Suppressor macrophage treated with lipopolysaccharide for 1 hour (primary cell): ENCODE measurements at places on chromosomes 6 and 20.

DNA sequence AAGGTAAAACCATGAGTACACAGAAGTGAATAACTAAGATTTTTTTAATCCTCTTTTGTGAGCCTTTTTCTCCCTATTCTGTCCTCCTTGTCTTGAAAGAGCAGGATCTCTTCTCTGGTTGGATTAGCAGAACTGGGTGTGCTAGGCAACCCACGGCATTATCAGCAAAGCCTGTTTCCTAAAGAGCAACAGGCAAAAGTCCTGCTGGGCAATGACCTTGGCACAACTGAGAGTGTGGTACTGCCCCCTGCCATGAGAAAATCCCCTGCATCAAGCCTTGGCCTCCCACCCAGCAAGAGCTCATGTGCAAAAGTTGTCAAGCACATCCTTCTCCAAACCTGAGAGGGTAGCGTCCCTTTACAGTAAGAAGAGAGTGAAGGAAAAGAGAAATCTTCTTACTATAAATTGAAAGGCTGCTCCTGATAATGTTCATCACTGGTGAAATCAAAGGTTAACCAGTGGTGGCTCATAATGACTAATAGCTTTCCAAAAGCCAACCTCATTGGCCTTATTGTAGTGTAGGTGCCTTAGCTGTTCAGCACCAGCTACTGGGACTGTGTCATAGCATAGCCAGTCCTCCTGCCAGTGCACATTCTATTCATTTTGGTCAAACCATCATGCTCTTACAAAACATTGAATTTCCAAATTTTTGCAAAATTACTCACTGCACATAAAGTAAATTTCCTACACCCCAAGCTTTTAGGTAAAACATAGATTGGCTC is 17.1 kb downstream of the KIF6 start:
- DNase-seq: no peak

DNA sequence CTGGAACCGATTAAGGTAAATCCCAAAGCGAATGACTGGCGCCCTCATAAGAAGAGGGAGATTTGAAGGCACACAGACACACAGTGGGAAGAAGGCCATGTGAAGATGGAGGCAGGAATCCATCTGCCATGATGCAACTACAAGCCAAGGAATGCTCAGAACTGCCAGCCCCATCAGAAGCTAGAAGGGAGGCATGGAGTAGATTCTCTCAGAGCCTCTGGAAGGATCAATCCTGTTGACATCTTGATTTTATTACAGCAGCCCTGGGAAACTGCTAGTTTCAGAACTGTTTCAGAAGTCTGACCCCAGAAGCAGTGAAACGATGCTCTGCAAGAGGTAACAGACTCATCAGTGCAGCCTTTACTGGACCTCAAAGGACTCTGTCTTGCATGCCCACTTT is 103.5 kb upstream of the GPR6 start:
- DNase-seq: no peak

GRCh38 chr20:63461104-63461763 is 11.2 kb downstream of the KCNQ2 start:
- DNase-seq: peak; percentile 16

DNA sequence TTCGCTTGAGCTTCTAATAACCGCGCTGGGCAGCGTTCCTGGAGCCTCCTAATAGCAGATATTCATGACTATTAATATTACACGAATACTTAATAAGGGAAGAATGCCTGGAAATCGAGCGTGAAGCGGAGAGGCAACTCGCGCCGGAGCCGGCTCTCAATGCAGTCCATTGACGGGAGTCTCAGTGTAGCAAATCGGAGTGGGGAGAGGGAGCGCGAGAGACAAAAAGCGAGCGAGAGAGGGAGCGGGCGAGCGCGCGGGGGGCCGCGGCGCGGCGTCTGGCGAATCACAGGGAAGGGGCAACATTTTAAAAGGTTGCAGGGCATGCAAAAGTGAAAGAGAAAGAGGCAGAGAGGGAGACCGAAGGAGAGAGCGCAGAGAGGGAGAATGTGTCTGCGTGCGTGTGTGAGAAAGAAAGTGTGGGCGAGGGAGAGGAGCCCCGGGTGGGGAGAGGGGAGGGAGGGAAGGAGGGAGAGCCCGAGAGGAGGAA is 2.9 kb downstream of the TFAP2A start:
- DNase-seq: peak; percentile 46

DNA sequence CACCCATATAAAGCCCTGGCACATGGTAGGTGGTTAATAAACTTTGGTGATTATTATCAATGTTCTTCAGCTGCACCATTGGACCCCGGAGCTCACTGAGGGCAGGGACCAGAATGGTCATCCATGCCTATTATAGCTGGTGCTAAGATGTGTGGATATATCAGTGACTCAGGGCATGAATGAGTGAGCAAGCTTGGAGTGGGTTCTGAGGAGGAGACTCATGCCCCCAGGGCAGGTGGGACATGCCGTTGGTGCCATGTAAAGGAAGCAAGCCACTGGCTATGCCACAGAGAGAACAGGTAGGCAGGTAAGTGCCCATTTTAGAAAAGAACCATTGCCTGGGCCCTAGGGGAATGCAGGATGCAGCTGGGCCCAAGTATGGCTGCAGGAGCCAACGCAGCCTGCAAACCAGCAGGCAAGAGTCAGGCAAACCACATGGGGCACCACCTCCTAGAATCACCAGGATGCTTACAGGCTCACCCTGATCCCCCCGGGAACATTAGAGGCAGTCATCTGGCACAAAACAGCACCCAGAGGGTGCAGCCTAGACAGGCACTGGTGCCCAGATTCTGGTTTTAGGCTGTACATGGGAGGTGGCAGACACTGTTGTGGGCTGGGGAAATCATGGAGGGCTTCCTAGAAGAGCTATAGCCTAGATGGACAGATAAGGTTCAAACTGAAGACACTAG is 23.5 kb downstream of the PLAGL2 start:
- no peak for DNase-seq

DNA sequence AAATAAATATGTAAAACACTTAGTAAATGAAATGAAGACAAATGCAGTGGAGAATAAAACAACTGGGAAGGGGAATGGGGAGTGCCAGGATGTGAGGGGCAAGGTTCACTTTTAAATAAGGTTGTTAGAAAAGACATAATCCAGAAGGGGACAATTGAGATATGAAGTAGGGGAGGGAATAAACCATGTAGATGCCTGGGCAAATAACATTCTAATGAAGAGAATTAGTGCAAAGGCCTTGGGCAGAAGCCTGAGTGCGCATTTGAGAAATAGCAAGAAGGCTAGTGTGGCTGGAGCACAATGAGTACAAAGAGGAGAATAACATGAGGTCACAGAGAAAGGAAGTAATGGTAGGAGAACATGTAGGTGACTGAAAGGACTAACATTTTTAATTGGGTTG is 2.4 kb downstream of the CEP57L1 start:
- no peak for DNase-seq

DNA sequence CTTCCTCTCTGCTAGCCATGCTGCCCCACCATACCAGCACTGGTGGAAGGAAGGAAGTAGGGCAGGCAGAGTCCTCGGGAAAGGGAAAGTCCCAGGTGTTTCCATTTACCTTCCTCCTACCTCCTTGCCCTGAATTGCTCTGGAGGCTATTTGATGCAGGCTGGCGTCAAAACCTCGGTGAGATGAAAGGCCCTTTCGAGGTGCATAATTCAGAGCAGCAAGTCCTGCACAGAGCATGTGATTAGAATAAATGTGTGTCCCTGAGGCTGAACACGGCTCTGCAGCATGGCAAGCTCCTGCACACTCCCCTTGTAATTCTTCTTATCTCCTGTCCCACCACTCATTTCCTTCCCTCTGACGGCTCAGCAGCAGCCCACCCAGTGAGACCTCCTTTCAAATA is 98.7 kb upstream of the LRFN2 start:
- no peak for DNase-seq

GRCh38 chr6:150616586-150616985 is 16.9 kb downstream of the PLEKHG1 start:
- DNase-seq: no peak

DNA sequence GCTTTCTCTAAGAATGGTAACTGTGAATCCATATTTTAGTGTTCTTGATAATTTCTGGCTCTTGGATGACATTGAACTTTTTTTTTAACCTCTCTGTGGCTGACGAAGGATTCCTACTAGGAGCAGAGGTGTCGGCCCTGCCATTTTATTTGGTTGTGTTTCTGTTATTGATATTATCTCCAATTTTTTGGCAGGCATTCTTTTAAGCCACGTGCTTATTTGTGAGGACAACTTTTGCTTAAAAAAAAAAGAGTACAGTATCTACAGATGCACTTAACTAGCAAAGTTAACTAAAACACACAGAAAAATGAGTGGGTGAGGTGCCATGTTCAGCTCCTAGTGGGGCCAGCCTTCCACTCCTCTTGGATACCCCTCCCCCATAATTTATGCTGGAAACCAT is 1.1 kb downstream of the FANCE start:
- no peak for DNase-seq

- no peak for DNase-seq
These were observed 70.0 kb downstream of the TRMT6 start for GRCh38 chr20:5880326-5880725.

GRCh38 chr6:167995302-167995701 is 2.2 kb upstream of the KIF25 start:
- no peak for DNase-seq

- DNase-seq: no peak
These were observed 320.5 kb downstream of the MMUT start for GRCh38 chr6:49142421-49143151.

DNA sequence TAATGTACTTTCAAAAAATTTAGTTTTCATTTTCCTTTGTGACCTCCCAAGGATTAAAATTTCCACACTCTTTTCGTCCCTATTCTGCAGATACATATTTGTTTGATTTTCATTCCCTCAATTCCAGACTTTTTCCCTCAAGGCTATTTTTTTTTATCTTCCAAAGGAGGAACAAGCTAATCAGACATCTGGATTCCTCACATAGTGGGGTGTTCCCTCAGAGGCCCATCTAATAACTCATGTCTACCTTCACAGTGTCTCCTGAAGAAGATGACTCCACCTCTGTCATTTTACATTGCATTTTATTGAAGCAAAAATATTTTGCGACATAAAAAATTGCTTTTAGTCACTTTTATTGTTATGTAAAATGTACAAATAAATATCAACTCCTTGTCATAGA is 122.2 kb downstream of the RFPL4B start:
- DNase-seq: no peak

- DNase-seq: peak; percentile 77
These were observed 1.1 kb downstream of the JAG1 start for GRCh38 chr20:10672624-10673127.

GRCh38 chr6:170424604-170425126 is 118.1 kb downstream of the FAM120B start:
- no peak for DNase-seq

DNA sequence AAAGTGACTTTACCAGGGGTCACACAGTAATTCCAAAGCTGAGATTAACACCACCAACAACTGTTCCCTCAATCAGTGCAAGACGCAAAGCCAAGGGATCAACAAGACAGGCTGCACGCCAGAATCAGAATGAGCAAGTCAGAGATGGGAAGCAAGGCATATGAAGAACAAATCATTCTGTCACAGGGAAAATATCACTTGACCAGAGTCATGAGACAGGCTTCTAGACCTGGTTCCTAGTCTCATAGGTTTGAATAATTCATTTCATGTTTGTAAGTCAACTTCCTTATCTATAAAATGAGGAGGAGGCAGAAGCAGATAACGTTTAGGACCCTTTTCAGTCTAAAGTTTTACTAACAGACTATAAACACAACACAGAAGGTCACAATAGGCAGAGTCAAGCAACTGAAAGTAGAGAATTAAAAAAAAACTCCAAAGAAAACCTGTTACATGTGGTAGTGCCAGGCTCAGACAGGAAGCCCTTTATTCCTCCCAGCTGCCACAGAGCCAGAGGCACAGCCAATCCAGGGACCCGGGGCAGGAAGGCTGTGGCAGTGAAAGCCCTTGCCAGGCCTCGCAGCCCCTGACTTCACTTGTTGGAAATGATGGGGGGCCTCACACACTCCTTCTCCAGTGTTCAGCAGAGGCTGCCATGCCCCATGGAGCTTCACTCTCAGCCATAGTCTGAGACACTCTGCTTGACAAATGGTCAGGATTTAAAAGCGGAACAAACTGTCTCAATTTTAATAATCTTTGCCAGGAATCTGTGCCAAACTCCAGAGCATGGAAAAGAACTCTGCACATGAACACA is 29.2 kb upstream of the DST start:
- peak; percentile 33 for DNase-seq

DNA sequence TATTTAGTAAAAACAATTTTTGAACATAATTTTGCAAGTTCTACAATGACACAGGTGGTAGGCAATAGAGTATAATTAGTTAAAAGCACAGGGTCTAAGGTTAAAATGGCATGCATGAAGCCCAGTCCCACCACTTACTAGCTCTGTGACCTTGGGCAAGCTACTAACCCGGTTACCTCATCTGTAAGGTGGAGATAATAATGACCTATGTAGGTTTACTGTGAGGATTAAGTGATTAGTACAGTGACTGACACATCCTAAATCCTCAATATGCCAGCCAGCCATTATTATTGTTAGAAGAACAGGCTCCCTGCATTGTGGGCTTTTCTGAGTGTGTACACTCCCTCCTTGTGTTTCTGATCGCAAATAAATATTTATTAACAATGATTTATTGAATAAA is 26.2 kb downstream of the ATXN1 start:
- no peak for DNase-seq

DNA sequence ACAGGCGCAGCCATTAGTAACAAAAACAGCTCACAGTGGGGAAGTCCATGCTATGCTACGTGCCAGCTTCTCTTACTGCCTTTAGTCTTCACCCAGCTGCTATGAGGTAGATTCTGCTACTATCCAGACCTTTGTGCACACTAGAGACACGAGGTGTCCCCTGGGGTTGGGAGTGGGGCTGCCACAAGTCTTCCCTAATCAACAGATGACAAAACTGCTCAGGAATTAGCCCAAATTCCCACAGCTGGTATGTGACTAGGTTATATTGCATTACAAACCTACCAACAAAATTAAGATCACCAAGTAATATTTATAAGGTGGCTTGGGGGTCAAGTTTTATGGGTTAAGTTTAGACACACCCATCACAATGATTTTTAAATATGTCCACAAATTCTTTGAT is 63.3 kb downstream of the PSMB1 start:
- DNase-seq: no peak

DNA sequence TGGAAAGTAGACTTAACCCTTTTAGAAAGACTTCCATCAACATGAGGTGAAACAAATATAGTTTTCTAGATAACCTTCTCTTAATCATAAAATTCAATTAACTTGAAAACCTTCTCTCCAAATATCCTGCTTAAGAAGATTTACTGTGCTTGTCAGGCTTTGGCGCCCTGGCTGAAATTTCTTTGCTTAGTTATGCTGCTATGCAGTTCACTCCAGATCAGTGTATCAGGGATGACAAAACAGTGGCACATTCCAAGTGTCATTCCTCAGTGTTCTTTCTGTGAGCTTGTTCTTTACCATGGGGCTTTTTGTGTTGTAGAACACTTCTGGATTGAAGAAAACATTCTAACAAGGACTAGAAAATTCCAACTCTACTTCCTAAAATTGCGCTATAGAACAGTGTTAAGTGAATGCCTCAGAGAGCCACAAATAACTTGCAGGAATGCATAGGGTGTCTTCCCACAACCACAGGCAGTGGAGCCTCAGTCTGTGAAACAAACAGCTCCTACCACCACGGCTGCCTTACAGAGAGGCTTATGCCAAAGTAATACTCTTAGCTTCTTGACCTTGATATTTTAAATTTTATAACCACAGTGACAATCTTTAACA is 443.6 kb downstream of the CDC5L start:
- DNase-seq: no peak

GRCh38 chr6:140538926-140539325 is 1164.5 kb upstream of the CITED2 start:
- DNase-seq: no peak
